ENCODE measurements at places on chromosomes 2 and 18.

DNA sequence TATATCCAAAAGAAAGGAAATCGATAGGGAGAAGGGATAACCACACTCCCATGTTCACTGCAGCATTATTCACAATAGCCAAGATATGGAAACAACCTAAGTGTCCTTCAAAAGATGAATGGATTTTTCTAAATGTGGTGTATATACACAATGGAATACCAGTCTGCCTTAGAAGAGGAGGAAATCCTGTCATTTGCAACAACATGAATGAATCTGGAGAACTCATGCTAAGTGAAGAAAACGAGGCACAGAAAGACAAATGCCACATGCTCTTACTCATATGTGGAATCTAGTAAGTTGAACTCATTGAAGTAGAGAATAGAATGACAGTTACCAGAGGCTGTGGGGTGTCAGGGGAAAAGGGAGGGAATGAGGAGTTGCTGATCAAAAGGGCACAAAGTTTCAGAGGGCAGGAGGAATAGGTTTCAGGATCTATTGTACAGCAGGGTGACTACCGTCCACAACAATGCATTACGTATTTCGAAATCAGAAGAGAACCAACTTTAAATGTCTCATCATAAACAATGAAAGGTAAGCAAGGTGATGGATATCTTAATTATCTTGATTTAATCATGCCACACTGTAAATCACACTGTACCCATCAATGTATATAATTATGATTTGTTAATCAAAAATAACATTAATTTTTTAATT is 46.1 kb downstream of the SIGLEC15 start:
- DNase-seq, result no peak

DNA sequence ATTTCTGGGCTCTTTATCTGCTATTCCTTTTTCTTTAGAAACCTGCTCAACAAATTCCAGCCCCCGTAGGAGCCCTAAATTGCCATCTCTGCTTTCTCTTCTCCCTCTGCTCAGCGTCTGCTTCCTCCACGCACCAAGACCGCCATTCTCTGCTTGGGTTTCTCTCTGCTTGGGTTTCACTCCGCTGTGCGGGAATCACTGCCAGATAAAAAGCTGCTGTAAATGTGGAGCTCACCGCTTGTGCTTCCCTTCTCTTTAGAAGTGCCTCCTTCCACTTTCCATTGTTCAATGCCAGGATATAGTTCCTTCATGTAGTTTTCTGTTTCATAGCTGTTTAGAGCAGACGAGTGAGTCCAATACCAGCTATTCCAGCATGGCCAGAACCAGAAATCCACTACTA is 45.9 kb downstream of the TMEM237 start:
- DNase-seq, result no peak

- DNase-seq, result no peak
Observed at GRCh38 chr2:218858671-218859555, 692 bp upstream of the WNT6 start.

GRCh38 chr2:180143633-180144337 is 136.7 kb upstream of the CWC22 start:
- no peak for DNase-seq

GRCh38 chr18:35707674-35708073 is 126.1 kb downstream of the GALNT1 start:
- no peak for DNase-seq

- DNase-seq, result no peak
Observed at GRCh38 chr2:238696786-238697185, 151.1 kb upstream of the TWIST2 start.

GRCh38 chr2:43251171-43251731 is 24.8 kb upstream of the ZFP36L2 start:
- no peak for DNase-seq

GRCh38 chr2:152730591-152731333 is 12.3 kb downstream of the ARL6IP6 start:
- DNase-seq, result no peak
